GM03348 (cell line): ENCODE measurements at places on chromosomes 12 and 14.

DNA sequence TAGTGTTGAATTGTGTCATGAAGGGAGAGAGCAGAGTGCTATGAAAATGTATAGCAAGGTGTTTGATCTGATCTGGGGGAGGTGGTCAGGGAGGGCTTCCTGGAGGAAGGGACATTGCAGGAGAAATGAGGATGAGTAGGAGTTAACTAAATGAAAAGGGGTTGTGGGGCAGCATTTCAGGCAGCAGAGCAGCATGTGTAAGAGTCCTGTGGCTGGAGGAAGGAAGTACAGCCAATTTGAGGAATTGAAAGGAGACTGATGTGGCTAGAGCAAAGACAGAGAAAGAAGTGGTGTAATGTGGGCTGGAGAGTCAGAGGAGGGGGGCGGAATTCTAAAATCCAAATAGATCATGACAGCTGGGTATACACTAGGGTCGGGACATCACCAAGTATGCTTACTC, 20.5 kb downstream of the NPC2 start:
- DNase-seq, result no peak

DNA sequence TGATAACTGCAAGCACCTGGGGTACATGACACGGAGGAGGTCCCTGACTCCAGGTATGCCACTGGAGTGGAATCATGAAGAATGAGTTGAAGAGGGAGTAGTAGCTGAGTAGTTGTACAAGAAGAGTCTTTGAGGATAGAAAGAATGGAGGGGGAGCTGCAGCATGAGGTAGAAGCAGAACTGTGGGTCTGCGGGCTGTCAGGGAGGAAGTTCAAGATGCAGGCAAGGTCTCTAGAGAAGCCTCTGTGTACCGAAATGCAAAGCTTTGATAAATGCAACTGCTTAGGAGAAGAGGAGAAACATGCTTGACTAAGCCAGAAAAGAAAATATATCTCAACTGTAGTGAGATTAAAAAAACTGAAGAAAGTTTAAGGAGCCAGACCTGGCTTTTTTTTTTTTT, 91.5 kb downstream of the CPNE8 start:
- no peak for DNase-seq

DNA sequence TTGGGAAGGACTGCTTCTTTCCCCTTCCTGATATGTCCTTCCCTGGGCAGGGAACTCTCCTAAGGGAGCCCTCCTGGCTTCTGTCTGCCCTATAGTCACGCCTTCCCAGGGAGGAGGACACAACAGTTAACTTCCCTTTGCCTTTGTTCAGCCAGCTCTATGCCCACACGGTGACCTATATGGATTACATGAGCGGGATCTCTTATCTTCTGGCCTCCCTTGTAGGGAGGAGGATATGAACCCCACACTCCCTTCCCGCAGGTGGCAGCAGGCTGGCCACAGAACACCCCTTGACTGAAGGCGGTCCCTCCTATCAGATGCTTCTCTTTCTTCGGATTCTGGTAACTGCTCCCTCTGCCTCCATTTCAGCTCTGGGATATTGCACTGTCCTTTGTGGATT, 135.6 kb upstream of the MAX start:
- no peak for DNase-seq

GRCh38 chr12:68508576-68508975, 102.1 kb upstream of the RAP1B start:
- no peak for DNase-seq

GRCh38 chr12:87136330-87136976, 880.3 kb upstream of the MGAT4C start:
- DNase-seq, result no peak

DNA sequence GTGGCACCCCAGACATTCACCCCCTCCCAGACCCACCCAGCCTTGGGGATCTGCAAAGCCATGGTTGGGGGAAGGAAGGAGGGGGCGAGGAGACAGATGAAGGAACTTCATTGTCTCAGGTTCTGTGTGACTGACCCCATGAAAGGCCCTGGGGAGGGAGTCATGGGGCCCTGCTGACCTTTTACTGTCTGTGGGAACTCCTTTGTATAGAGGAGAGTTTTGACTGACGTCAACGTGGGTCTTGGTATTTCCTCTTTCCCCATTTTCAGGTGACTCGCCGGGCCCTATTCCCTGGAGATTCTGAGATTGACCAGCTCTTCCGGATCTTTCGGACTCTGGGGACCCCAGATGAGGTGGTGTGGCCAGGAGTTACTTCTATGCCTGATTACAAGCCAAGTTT, 3.1 kb upstream of the RAB5B start:
- DNase-seq, result no peak

GRCh38 chr14:91067186-91067585, 6.7 kb upstream of the RPS6KA5 start:
- no peak for DNase-seq

DNA sequence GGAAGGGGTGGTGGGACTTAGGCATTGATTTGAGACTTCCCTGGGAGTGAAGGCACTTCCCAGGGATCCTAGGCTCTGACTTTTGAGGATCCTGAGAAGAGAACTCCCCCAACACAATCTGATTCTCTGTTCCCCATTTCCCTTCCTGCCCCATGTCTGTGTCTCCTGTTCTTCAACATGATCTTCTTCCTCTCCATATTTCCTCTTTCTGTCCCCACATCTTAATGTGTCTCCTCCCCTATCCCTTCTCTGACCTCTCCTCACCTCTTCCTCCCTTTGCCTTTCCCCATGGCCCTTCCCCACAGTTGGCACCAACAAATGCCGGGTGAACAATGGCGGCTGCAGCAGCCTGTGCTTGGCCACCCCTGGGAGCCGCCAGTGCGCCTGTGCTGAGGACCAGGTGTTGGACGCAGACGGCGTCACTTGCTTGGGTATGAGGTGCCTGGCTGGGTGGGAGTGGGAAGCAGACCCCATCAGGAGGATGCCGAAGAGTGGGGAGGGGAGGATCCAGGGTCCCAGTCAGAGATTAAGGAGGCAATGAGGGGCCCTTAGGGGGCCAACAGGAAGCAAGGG, 15.2 kb upstream of the LRP1-AS start:
- DNase-seq, result no peak

DNA sequence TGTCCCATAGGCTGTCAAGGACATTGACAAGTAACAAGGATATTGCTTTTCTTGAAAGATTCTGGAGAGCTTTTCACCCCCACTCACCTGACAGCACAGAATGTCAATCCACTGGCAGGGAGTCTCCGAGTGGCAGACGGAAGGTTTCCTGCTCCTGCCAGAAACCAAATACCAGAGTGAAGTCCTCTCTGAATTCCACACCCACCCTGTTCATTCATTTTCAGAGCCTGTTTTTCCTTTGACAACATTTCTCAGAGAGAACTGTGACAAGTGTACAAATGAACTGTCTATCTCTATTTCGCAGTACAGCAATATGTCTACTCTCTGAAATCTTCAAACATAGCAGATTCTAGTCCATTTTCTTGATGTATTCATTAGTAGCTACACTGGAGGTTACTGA, 26.2 kb upstream of the BICD1 start:
- DNase-seq, result no peak

DNA sequence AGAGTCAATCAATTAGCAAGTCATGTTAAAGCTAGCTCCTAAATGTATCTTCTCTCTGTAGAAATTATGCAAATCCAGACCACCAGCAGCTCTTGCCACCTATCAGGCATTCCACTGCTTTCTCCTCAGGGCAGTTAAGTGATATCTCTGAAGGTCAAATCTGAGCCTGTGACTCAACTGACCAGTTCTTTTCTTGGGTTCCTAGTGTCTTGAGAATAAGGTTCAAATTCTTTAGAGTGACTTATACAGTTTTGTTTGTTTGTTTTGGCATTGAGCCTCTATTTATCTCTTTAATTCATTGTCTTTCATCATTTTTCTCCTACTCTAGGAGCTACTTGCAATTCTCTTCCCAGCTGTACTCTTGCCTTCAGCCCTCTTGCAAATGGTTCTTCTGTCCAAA, 2.5 kb upstream of the LRIG3 start:
- no peak for DNase-seq

- no peak for DNase-seq
Measured at GRCh38 chr12:6434205-6435140, 10.3 kb upstream of the CD27 start.

GRCh38 chr12:75549989-75550388, 38.6 kb upstream of the KRR1 start:
- no peak for DNase-seq

DNA sequence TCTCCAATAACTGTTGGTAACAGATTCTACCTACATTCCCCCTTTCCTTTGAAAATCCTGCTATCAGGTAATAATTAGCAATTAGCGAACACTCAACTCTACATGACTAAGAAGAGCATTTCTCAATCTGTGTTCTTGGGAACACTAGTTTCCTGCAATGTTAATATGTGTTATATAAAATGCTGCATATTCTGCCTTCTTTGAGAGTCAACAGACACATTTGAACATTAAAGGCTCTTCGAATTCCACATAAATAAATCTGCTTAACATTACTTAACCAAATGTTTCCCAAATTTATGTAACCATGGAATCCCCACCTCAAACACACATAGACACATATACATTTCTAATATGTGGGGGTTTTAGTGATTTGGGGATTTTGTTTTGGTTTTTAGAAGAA, 41.2 kb upstream of the G2E3 start:
- no peak for DNase-seq

- DNase-seq, result no peak
Measured at GRCh38 chr14:103517174-103517566, 5.5 kb downstream of the CKB start.

GRCh38 chr12:75208856-75209811, 505 bp downstream of the KCNC2 start:
- peak; percentile 54 for DNase-seq

GRCh38 chr14:102474934-102475333, 34.6 kb downstream of the ANKRD9 start:
- peak; percentile 64 for DNase-seq

GRCh38 chr14:44030831-44031383, 476.2 kb downstream of the FSCB start:
- no peak for DNase-seq

DNA sequence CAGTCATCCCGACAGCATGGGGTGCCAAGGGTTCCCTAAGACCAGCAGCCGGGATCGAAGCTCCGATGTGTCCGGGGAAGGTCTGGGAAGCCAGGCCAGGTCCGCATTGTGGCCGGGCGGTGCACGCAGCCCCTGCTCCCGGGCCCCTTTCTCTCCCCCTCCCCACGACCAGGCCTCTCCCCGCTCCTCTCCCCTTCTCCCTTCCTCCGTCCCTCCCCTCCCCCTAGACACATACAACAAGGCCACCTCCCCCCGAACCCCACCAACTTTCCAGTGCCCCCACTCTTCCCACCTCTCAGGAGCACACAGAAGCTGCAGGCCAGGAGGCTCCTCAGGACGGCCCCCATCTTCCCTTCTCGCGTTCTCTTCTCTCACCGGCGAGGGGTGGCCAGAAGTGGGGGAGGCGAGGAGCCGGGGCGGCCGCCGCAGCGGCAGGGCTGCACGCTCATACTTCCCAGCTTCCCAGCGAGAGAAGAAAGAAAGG, 413 bp downstream of the LRP6 start:
- DNase-seq, result peak; percentile 32

- no peak for DNase-seq
Measured at GRCh38 chr12:89231686-89232085, 120.6 kb downstream of the DUSP6 start.

GRCh38 chr14:77114609-77115008, 16.6 kb downstream of the CIPC start:
- no peak for DNase-seq

DNA sequence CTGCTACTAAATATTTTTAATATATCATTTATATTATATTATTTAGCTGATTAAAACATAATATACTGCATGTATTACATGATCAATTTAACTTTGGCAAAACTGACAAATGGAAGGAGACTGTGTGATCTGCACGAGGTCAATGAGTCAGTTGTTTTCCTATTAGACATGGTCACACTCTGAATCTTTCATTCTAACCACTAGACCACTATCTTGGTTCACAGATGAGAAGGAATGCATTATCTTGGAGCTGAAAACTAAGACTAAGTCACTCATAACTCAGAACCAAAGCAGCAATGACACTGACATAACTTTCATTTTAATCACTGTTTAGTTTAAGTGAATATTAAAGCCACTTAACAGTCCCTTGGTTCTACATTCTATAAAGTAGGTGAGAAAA, 37.4 kb downstream of the GNPTAB start:
- peak; percentile 70 for DNase-seq

DNA sequence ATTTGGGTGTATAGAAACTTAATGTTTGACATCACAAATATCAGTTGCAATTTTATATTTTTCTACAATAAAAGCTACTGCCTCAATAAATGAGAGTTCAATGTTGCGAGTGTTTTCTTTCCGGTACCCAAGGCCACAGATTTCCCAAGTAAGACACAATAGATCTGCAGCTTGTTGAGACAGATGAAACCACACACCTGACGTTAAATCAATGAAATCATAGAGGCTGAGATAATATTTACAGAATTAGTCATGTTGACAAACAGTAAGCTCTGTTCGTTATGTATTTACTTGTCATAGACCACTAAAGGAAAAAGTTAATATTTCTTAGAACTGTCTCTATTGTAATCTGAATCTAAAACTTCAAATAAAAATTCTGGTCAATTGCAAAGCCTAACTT, 49.2 kb upstream of the PTHLH start:
- DNase-seq, result no peak

- DNase-seq, result no peak
Measured at GRCh38 chr14:50095895-50096294, 20.5 kb downstream of the VCPKMT start.

GRCh38 chr14:104384776-104385071, 194.8 kb upstream of the C14orf180 start:
- no peak for DNase-seq

DNA sequence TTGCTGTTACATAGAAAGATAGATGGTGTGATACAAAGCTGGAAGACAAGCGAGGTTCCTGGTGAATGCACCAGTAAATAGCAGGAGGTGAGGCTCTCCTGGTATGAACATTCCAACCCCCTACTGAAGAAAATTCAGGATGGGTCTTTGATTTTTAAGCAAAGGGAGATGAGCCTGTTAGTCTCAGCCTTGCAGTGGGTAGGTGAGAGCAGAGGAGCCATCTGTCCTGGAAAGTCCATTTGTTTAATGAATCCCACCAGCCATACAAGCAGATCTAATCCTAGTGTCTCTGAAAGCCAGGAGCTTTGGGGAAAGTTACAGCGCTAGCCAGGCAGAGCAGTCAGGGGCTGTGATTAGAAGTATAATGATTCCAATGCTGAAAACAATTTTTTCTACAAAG, 234.8 kb upstream of the FOXN3 start:
- no peak for DNase-seq

- DNase-seq, result peak; percentile 91
Measured at GRCh38 chr14:100824091-100824551, 1.8 kb upstream of the MEG3 start.
